Stimulated activated CD4-positive, alpha-beta T cell treated with anti-CD3 and anti-CD28 coated beads, Interleukin-1b, Interleukin-23, amount 100 ng/mL, for 1 hour (primary cell): ENCODE measurements at places on chromosomes 4 and X.

GRCh38 chrX:120286733-120287512 lies 24.3 kb downstream of the TMEM255A start:
- DNase-seq: no peak

- no peak for DNase-seq
These were observed 96.6 kb downstream of the ADRA2C start for GRCh38 chr4:3862640-3863420.

DNA sequence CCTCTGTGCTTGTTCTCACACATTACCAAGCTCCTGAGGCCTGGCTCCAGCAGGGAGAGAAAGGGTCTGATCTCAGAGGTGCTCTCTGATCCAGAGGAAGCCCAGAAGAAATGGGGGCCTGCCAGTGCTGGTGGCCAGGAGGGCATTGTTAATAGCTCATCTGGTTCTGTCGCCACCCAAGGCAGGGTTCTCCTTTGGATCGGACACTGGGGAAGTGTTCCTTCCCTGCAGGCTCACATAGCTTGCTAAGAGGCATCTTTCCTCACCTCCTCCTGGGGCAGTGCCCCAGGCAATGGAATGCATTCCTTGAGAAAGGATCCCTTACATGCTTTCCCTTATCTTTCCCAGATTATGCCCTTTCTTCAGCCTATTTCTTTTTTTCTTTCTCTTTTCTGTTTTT lies 53.8 kb downstream of the RBM47 start:
- DNase-seq: no peak

DNA sequence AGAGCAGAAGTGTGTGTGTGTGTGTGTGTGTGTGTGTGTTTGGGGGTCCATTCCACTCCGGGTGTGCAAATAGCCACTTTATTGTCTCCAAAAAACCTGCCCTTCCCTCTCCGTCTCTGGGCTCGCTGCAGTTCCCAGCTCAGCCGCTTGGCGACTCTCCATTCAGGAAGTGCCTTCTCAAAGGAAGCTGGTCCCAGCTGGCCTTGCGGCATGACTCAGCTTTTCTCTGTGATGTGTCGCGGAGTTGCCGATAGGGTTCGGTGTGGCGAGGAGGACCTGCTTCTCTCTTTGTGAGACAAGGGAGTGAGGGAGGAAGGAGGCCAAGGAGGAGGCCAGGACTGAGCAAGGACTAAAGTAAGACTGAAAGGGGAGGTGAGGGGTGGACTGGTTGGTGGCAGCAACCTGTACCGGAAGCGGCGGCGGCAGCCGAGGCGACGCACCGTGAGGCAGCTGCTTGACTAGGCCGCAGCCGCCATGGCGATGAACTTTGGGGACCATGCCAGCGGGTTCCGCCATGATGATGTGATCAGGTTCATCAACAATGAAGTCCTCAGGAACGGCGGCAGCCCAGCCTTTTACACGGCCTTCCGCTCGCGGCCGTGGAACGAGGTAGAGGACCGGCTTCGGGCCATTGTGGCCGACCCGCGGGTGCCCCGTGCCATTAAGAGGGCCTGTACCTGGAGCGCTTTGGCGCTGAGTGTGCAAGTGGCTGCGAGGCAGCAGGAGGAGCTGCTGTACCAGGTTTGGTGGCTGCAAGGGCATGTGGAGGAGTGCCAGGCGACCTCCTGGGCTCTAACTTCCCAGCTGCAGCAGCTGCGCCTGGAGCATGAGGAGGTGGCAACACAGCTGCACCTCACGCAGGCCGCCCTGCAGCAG lies at the start of gene TEX13C:
TSS of gene TEX13C (plus strand) at position 226 of the 876 bp plus-strand sequence. CDS start at position 475, 249 bp downstream.
- no peak for DNase-seq

DNA sequence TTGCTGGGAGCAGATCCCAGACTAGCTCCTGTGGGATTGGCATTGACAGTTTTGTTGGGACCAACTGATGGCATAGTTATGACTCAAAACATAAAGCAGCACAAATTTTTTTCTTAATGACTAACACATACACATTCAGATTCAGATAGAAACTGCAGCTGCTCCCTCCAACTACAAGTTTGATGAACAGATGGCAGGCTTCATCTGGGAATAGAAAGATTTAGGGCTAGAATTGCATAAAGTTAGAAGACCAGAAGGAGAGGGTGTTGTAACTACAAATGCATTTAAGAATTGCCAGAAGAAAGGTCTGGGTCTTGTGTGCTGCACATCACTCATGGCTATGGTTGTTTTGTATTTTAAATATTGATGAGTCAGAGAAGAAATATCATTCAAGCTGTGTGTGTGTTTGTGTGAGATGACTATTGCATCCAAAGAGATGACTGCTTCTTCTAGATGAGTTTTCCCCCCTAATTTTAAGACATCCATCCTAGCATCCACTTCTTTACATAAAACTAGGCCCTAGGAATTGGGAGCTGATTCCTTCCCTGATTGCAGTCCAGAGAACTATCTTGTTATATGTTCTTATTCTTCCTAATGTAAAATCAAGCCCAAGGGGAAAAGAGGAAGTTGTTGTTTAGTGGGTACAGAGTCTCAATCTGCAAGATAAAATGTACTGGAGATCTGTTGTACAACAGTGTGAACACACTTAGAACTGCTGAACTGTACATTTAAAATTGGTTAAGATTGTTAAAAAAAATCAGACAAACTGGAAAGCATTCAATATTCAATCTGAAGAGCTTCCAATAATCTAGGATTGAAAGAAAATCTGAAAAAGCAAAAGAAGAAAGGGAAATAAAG lies 175.1 kb downstream of the PARM1 start:
- DNase-seq: no peak

- DNase-seq: no peak
These were observed 164.1 kb downstream of the DEFB131A start for GRCh38 chr4:9608300-9608699.

DNA sequence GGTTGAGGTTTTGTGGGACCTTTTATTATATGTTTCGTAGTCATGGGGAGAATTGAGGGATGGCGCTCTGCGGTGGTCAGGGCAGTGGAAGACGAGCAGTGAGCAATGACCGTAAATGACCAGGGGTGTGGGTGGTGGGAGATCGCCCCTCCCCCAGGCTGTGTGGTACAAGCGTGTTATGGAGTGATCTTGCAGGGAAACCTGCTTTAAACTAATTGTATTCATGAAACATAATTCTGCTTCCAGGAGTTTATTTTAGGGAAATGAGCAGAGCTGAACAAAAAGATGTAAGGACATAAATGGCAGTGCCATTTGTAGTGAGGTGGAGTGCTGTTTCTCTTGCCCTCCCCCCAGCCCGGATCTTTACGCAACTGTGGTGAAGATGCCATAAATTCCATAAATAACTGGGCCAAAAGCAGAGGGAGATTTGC lies 20.2 kb downstream of the GYG2 start:
- no peak for DNase-seq

- DNase-seq: no peak
These were observed 1.2 kb upstream of the FAM3A start for GRCh38 chrX:154517101-154517781.

DNA sequence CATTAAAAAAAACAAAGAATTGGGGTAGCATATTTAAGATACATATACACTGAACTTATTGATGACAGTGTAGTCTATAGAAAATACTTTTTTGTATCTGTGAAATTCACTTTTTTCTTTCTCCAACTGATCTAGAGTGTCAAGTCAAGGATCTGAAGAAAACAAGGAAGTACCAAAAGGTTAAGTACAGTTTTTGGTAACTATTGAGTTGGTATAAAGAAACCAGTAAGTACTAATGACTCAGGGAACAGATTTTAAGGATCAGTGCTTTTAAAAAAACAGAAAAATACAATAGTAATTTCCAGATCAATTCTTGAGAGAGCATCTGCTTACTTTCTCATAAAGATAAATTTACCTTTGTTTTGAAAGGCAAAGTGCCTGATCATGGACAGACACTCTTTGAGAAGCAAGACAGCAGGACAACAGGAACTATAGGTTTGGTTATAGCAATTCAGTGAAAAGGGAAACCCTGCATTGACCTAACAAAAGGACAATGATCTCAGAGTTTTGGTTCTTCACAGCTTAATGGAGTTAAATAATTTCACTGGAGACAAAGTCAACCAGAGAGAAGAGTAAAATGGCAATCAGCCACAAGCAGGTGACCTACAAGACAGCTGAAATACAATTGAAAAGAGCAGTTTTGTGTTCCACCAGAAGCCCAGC lies 23.4 kb downstream of the TRMT10A start:
- DNase-seq: no peak

DNA sequence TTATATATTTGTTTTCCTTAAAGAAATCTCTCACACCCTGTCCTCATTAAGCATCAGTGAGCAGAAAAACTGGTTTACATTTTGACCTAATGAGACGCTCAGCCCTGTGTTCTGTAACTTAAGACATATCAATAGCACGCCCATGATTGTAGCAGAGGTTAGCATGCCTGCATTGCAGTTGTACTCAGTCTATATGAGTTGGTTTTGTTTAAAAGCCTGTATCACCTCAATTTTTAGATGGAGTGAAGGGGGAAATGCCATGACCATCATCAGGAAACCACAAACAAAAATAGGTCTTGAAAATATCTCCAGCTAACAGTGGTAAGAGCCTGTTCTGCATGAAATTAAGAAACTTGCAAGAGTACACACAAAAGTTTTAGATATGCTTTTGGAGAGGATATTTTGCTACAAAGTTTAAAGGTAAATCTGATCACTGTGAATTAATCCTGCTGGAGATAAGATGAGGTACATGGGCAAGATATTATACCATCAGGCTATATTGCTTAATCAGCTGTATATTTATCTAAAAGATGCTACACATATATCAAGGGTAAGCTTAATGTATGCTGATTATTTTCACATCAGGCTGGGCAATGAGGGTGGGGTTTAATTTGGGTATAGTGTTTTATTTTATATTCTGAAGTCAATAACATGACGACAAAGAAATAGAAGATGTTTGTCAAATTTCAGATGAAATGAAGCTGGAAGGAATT lies 13.1 kb upstream of the COQ2 start:
- no peak for DNase-seq

- no peak for DNase-seq
These were observed 5.0 kb upstream of the SDAD1 start for GRCh38 chr4:75995727-75996126.

- no peak for DNase-seq
These were observed 31.1 kb upstream of the SH3D19 start for GRCh38 chr4:151356510-151356909.

DNA sequence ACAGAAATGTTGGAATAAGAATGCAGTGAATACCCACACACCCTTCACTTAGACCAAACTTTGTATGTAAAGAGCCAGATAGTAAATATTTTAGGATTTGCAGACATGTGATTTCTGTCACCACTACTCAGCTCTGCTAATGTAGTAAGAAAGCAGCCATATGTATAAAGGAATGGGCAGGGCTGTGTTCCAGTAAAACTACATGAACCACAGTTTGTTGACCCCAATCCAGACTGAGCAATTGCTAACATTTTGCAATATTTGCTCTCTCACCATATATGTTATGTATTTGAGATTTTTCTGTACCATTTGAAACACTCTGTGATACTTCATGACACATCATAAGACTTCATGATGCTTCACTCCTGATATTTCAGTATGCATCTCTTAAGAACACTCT lies 32.0 kb upstream of the TBC1D1 start:
- DNase-seq: no peak

DNA sequence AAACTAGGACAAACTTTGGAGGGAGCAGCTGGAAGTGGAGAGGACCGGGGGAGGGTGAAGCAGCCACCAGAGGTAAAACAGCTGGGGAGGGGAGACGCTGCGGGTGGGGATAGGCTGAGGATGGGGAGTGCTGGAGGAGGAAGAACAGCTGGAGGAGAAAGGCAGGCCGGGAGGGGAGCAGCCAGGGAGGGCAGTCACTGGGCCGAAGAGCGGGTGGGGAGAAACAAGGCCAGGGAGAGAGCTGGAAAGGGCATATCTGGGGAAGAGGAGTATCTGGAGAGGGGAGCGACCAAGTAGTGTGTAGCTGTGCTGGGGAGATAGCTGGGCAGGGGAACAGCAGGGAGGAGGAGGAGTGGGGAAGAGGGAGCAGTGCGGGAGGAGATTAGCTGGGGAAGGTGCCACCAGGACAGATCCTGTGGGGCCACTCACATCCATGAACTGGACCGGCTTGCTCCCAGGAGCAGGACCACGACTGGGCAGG lies 2.7 kb downstream of the SLC38A5 start:
- no peak for DNase-seq

GRCh38 chrX:149848855-149849254 lies 32.1 kb upstream of the MAGEA8 start:
- DNase-seq: no peak

GRCh38 chr4:144819591-144819990 lies 173.6 kb downstream of the HHIP start:
- no peak for DNase-seq

- no peak for DNase-seq
These were observed 245.0 kb upstream of the IGFBP7 start for GRCh38 chr4:57355101-57355665.

DNA sequence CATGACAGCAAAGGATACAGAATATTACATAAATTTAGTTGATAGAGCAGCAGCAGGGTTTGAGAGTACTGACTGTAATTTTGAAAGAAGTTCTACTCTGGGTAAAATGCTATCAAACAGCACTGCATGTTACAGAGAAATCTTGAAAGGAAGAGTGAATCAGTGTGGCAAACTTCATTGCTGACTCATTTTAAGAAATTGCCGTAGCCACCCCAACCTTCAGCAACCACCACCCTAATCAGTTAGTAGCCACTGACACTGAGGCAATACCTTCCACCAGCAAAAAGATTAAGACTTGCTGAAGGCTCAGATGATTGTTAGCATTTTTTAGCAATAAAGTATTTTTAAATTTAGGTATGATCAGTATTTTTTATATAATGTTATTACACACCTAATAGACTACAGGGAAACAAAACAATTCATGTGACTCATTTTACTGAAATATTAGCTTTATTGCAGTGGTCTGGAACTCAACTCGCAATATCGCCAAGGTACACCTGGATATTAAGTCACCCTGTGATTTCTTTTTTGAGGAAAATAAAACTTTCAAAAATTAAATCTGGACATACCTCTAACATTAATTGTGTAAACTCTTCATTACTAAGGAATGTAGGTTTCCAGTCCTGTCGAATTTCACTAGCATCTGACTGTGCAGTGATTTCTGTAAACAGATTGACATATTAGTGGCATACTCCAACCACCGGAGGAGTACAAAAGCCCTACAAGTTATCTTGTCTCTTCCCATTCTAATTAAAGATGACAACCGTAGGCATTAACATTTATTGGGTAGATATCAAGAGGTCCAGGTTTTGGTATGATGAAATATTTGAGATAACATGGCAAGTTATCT lies 71.1 kb downstream of the CLOCK start:
- no peak for DNase-seq

GRCh38 chr4:121485190-121485804 lies 104.5 kb upstream of the QRFPR start:
- DNase-seq: no peak
